ENCODE measurements at places on chromosomes 6 and 20.

DNA sequence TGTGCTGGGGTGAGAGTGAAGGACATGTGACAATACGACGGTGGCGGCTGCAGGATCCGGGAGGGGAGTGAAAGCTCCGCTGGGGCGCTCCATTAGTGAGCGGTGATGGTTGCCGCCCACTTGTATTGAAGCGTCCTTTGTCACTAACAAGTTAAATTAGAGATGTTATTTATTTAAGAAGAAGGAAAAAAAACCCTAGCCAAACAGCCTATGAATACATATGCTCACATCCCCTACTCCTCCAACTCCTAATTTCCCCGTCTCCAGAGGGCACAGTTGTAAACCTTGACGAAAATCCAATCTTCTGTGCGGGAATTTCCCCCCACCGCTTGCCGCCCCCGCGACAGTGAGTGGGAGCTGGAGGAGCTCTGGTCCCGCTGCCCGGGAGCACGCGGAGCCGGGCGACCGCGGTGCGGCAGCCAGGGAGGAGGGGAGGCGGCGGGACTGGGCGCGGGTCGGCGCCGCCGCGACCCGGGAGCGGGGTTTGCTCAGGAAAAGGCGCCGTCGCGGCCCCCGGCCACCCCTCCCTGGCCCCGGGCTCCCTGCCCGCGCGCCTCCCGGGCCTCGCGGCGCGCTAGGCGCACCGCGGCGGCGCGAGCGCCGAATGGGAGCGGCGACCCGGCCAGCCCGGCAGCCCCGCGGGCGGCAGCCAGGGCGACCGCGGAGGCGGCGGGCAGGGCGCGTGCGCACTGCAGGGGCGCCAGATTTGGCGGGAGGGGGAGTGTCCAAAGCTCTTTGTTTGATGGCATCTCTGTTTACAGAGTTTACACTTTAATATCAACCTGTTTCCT lies at the start of gene MYB:
MYB (plus strand) TSS at position 767 of the 791 bp plus-strand sequence. CDS start 206 bp downstream, outside the sequence.
- peak; percentile 74 for DNase-seq

DNA sequence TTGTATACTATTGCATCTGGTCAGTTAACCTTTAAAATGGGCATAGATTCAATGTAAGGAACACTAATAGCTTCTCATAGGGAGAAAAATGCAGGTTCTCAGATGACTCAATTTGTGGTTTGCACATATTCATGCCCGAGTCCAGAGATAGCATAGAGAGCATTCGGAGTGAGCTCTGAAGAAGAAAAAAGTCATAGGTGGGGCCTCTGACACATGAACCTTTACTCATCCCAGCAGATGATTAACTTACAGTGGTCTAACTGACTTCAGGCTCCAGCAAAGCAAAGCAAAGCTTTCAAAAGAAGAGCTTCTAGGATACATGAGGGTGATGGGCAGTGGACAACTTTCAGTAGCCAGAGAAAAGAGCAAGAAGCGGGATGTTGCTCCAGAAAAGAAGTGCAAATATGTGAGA lies 55.3 kb upstream of the BTN3A2 start:
- DNase-seq, result no peak

GRCh38 chr20:32574296-32575226 lies 10.6 kb downstream of the NOL4L start:
- DNase-seq, result no peak

DNA sequence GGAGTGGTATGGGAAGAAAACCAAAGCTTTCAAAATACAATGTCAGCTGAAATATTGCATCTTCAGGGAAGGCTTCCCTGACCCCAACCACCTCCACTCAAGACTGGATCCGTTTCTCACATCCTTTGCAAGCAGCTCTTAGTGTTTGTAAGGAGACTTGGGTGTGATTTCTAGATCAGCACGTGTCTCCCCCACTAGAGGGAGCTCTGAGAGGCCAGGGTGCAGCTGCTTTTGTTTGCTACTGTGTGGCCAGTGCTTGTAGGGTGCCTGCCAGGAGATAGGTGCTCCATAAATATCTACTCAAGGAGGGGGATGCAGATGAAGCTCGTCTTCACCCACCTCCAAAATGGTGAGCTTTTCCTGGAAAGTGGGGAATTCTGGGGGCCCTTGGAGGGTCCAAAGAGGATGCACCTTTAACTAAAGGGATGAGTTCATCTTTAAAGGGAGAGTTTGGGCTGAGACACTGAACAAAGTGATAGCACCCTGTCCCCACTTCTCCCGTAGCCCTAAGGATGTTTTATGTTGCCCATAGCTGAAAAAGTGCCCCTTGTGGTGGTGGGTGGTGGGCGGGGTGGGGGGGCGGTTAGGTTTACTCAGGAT lies 52.6 kb upstream of the MAFB start:
- no peak for DNase-seq

DNA sequence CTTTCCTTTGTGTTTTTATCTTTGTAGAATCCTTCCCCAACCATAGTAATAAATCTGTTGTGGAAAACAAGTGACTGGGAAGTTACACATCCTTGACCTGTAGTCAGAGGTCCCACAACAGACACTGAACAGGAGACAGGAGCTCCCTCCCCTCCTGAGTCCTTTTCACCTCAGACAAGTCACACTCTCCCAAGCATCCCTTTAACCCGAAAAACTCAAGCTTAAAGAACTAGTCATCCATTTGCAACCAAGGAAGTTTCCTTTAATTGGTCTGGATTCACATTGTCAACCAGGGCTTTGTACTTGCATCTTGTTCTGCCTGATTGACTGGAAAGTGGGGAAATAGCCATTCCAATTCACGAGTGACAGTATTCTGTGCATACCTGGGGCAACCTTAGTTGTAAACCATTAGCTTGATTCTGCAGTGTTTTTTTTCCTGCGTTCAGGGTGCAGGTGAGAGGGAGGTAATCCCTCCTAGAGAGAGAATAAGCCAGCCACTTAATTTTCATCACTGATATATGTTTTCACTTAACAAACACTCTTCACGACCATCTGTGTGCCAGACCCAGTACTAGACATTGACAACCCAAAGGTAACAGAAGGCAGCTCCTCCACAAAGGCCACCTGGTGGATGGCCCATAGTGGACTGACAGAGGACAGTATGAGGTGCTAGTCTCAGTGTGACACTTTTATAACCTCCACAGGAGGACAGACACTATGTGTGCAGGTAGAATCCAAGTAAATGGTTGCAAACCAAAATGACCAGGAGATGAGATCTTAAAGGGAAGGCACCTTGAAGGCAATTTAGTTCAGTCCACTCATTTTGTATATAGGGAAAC lies 112.4 kb downstream of the SLX4IP start:
- no peak for DNase-seq

GRCh38 chr6:25147223-25147622 lies 132.0 kb upstream of the CARMIL1 start:
- DNase-seq, result no peak

DNA sequence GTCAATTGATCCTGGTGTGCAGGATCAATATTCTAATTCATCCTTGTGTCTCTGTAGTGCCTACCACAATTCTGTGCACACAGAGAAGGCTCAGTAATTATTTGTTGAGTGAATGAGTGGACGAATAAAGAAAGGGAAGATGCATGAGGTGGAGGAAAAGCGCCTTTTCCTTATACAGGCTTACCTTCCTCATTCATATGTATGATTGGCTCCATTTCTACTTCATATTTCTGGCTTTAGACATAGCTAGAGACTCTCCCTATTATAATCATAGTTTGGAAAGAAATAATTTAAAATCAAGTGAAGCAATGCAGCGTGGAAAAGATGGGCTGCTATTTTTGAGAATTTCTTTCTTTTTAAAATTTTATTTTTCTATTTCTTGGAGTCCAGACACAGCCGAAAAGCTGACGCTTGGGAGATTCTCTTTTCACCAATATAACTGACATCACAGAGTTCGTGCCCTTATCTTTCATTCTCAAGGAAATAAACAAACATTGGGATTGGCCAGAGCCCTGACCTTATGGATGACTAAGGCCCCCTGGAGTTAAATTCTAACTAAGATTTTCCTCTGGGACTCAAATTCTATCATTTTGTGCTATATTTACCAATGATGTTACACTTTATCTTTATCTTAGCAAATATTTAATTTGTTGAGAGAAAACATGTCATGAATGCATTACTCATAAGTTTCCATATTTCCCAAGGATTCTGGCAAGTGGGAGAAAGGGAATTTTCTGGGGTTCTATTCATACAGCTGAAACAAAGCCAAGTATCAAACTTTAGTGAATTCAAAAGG lies 48.1 kb downstream of the PRL start:
- DNase-seq, result no peak

- no peak for DNase-seq
Measured at GRCh38 chr6:80642452-80642851, 536.0 kb downstream of the BCKDHB start.

DNA sequence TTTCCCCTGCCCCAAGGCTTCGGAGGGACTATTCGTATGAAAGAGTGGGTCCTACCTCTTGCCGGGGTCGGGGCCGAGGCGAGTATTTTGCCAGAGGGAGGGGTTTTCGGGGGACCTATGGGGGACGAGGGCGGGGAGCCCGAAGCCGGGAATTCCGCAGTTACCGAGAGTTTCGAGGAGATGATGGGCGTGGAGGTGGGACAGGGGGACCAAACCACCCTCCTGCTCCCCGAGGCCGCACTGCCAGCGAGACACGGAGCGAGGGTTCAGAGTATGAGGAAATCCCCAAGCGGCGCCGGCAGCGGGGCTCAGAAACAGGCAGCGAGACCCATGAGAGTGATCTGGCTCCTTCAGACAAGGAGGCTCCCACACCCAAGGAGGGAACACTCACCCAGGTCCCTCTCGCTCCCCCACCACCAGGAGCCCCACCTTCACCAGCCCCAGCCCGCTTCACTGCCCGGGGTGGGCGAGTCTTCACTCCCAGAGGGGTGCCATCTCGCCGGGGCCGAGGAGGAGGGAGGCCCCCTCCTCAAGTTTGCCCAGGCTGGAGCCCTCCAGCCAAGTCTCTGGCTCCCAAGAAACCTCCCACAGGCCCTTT lies 11.3 kb downstream of the PRRC2A start:
- DNase-seq, result no peak

DNA sequence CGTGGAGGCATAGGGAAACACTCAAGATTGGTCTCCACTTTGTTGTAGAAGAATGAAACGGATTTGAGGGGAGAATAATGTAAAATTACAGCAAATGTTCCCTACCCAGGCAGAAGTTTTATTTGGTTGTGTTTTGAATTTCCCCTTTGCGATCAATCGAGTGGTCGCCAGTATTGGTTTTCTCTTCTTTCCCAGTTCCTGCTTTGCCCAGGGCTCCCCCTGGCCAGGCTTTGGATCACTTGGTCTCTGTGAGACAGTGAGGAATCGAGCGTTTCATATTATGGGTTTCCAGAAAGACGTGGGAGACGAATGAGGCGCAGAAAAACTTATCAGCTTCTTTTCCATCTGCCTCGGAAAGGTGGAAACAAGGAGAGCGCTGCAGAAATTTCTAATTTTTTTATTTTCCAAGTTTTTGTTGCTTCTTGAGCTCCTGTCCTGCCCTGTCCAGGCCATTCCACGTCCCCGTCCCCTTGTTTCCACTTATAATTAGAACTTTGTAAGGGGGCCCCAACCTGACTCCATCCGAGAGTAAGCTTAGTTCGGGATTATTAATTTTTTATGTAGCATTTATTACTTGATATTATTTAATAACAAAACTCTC lies 7.5 kb upstream of the TBX18 start:
- peak; percentile 29 for DNase-seq

GRCh38 chr6:85068221-85068620 lies 303.8 kb upstream of the TBX18 start:
- DNase-seq, result peak; percentile 22

DNA sequence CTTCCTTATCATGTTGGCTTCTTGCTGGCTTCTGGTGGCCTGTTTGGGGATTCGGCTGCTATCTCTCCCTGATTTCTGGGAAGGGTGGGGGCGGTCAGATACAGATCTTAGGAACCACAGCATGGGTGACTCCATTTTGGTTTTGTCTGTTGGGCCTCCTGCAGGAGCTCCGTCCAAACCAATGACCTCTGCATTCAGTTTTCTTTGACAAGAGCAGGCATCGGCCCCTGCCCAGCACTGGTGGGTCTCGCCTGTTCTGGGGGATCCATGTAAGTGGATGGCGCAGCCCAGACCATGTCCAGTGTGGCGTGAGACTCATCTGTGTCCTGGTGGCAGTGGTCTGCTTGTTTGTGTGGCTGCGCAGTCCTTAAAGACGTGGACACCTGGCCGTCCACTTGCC lies 8.6 kb upstream of the ARFGAP1 start:
- no peak for DNase-seq

DNA sequence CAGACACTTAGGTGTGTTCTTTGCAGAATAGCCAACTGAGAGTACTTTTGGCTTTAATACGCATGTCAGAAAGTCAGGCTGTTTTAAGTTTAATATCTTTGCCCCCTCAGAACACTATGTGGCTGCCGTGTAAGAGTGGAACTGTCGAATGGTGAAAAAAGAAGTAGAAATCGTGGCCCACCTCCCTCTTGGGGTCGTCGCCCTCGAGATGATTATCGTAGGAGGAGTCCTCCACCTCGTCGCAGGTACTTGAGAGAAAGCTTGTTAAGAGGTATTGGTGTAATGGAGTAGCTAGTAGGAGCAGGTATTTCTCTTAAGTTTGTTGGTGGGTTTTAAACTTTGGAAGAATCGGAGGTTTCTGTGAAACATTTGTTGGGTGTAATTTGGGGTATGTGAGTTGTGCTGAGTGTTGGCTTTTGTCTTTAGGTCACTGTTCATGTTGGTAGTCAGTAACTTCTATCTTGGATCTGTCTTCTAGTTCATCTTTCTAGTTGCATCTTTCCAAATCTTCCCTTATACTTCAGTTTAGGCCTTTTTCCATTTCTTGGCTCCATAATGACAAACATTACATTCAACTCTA lies 4.7 kb downstream of the SRSF3 start:
- no peak for DNase-seq

DNA sequence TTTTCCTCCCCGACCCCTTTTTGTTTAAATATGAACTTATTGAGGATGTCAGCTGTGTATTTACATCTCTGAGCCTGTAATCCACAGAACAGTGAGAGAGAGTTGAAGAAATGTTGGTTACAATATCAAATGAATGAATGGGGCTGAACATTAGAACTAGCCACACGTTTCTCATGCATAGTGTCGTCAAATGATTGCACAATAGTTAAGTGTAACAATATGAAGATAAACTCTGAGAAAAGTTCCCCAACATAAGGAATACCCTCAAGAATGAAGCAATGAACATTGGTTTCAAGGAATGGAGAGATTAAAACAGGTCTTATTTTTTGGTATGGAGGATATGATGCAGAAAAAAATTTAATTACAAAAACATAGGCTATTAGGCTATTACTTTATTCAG lies 100.5 kb upstream of the DTNBP1 start:
- no peak for DNase-seq

- DNase-seq, result no peak
Measured at GRCh38 chr6:29925727-29926412, 16.5 kb upstream of the HLA-A start.

DNA sequence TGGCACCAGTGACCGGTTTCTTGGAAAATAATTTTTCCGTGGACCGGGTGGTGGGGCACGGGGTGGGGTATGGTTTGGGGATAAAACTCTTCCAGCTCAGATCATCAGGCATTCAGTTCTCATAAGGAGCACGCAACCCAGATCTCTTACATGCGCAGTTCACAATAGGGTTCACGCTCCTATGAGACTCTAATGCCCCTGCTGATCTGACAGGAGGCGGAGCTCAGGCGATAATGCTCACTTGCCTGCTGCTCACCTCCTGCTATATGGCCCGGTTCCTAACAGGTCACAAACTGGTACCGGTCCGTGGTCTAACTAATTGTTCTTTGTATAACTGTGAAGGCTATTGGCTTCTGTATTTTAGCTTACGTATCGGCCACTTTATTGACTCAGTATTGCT lies 51.7 kb downstream of the VSTM2L start:
- DNase-seq, result no peak

- no peak for DNase-seq
Measured at GRCh38 chr20:44135417-44136204, 51.4 kb downstream of the JPH2 start.

- no peak for DNase-seq
Measured at GRCh38 chr6:133208183-133208755, 32.9 kb upstream of the EYA4 start.

- peak; percentile 37 for DNase-seq
Measured at GRCh38 chr6:27251112-27251605, 3.7 kb downstream of the PRSS16 start.

Data from femur (tissue), 1 donor.